Fibroblast of skin of left biceps (primary cell): ENCODE measurements at places on chromosomes 3 and 15.

DNA sequence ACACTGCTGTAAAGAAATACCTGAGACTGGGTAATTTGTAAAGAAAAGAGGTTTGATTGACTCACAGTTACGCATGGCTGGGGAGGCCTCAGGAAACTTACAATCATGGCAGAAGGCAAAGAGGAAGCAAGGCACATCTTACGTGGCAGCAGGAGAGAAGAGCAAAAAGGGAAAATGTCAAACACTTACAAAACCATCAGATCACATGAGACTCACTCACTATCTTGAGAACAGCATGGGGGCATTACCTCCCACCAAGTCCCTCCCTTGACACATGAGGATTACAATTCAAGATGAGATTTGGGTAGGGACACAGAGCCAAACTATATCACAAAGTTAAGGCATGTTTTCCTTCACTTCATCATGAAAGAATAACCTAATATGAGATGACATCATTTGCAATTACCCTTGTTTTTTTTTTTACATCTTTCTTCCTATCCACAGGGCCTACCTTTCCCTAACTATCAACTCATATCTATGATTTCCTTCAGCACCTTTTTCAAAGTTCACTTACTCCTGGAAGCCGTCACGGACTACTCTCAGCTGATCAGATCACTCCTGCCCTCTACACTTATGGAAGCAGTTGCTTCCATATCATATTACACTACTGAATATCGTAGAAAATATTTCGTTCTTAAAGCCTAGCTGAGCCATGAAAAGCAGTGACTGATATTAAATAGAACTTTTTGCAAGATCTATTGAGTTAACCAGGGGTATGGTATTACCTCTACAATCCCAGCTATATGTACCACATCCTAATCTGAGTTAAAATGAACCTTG, 25.5 kb upstream of the ATP8B4 start:
- no peak for DNase-seq

- DNase-seq: no peak
These were observed 53.7 kb downstream of the NMD3 start for GRCh38 chr3:161274691-161275298.

DNA sequence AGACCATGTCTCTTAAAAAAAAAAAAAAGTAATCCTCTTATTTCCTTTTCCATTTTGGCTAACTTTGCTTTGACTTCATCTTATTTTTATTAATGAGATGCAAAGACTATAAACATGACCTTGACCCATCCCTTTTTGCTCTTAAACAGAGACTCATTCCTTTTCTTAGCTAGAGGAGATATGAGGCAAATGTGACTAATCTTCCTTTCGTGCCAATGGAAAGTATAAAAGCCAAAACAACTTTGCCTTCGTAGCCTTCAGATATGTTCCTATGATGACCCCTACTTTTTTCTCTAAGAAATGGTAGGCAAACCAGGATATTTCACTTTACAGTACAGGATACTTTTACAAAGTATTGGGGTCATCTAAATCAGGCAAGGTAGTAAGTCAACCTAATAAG, 36.9 kb upstream of the GOLGB1 start:
- DNase-seq: no peak

- DNase-seq: no peak
These were observed 242.8 kb downstream of the ZNF385D start for GRCh38 chr3:21508246-21508645.
